ENCODE measurements at places on chromosomes 6 and 20.

DNA sequence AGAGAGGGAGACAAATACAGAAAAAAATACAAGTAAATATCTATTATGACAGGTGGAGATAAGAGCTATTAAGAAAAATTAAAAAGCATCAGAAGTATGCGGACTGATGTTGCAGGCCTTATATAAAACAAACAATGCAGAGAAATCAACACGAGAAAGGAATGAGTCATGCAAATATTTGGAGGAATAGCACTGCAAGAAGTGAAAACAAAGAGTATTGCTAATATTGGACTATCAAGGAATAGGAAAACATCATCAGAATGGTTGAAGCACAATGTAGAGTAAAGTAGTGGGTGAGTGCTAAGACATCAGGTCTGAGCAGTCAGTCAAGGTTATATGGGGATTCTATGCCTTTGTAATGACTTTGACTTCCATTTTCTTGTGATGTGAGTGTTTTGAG lies 657.5 kb upstream of the GJE1 start:
- no peak for DNase-seq

DNA sequence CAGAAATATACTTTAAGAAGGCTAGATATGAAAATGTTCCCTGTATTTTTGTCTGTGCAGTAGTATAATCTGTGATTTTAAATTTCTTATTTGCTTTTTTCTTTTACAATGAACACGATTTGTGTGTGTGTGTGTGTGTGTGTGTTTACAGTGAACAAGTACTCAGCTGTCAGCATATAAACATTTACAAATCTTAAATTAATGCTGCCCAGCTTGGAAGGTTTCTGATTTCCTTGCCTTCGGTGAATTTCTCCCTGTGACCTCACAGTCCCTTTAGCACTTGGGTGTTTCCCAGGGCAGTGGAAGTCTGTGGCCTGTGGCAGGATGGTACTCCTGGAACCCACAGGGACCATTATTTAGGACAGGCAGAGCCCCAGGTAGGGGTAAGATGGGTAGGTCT lies 37.6 kb downstream of the TXLNB start:
- no peak for DNase-seq

DNA sequence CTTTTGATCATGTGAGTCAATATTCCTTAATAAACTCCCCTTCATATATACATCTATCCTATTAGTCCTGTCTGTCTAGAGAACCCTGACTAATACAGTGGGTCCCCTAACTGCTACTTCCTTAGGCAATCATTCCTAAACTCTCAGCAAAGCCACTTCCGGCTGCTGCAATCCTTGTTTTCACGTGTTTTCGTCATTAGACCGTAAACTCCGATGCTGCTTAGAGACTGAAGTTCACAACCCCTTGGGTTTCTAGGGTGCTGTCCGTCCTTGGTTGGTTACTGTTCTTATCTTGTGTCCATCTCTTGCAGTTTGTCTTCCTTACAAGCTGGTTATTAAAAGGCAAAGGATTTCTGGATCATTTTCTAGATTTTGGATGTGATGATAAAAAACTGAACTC lies 106.4 kb downstream of the GMPR start:
- no peak for DNase-seq

DNA sequence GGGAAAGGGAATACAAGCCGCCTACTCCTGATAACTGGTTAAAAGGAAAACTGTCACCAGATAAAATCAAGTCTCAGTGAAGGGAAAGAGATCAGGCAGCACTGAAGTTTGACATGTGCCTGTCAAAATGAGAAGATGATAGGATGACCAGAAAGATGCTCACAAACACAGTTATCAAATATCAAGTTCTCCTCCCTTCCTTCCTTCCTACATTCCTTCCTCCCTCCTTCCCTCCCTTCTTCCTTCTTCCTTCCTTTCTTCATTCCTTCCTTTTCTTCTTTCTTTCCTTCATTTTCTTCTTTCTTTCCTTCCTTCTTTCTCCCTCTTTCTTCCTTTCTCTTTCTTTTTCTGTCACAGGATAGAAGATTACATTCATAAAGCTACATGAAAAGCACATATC lies 55.2 kb downstream of the MYB start:
- no peak for DNase-seq

GRCh38 chr6:163036160-163036645 lies 308.4 kb downstream of the PACRG start:
- no peak for DNase-seq

DNA sequence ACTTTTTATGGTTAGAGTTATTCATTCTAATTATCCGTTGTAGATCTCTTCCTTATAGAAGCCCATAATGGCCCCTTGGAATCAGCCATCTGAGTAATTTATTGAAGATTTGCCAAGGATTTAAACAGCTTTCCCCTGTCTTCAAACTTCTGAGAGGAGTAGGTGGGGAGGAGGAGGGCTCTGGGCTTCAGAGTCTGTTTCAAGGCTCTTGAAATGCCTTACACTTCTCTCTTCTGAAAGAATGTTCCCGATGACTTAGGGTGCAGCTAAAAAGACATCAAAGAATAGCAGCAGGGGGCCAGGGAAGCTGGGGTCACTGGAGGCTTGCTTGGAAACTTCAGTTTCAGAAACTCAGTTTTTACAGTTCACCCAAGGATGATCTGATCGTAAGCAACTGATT lies 165.3 kb downstream of the ZDHHC14 start:
- no peak for DNase-seq

- no peak for DNase-seq
Observed at GRCh38 chr20:59648466-59649070, 44.2 kb downstream of the PHACTR3 start.

GRCh38 chr6:112307707-112308106 lies 39.4 kb upstream of the RFPL4B start:
- DNase-seq, result no peak

DNA sequence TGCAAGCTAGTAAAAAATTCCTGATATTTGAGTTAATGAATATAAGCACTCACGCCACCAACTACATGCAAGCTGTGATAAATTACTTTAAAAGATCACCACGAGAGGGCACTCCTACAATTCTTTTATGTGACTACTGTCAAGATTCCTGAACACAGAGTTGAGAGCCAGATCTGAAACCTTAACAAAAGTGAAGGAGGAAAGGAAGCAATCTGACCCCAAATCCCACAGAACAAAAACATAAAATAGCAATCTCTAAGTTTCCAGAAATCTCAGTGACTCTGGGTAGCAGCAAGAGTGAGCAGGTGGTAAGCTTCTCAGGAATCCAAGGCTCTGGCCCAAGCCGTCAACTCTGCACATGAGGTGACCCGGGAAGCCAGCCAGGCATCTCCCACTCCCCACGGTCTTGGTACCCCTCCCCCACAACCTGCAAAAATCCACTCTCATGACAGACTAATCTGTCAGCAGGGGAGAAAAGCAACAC lies 55.1 kb downstream of the STAU1 start:
- no peak for DNase-seq

- no peak for DNase-seq
Observed at GRCh38 chr6:108958900-108959770, 110.9 kb downstream of the ARMC2 start.

DNA sequence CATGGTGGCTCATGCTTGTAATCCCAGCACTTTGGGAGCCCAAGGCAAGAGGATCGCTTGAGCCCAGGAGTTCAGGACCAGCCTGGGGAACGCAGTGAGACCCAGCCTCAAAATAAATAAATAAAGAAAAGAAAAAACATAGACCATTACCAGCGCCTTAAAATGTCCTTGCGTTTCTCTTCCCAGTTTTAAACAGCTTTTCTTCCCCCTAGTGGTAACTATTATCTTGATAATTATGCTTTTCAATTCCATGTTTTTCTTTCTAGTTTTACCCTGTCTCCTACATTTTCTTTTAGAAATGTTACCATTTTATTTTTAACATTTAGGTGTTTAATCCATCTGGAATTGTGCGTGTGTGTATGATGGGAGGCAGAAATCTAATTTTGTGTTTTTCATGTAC lies 24.4 kb downstream of the DNAH8 start:
- DNase-seq, result no peak

GRCh38 chr20:32638848-32639247 lies 34.9 kb downstream of the C20orf203 start:
- DNase-seq, result no peak

DNA sequence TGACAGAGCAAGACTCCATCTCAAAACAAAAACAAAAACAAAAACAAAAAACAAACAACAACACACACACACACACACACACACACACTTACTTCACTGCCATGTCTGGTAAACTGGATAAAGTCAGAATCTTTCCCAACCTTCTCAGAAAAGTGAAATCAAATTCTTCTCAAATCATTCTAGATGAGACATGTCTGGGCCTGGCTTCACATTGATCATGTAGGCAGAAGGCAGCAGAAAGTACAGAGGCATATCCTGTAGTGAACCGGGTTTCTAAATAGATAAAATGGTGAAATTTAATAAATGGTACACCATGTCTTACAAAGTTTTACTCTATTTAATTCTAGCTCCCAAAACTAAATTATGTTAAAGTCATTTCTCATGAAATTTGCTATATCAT lies 14.9 kb upstream of the MRS2 start:
- no peak for DNase-seq

DNA sequence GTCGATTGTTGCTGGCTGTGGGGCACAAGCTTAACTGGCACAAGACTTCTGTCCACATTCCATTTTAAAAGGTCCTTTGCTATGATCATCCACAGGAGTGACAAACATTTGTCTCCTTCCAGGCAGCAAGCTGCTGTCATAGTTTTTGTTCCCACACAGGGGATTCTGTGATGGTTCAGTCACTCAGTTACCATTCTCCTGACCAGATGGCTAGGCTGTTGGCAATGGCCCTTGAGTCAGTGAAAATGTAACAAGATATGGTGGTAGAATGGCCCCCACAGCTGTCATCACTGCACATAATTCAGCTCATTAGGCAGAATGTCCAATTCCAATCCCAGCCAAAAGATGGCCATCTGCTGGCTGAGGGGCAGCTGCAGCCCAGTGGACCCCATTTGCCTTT lies 13.7 kb downstream of the BPIFA1 start:
- DNase-seq, result no peak

GRCh38 chr6:37936906-37937305 lies 117.4 kb downstream of the ZFAND3 start:
- DNase-seq, result no peak

GRCh38 chr20:41989935-41990635 lies 371.9 kb upstream of the CHD6 start:
- no peak for DNase-seq

- peak; percentile 19 for DNase-seq
Observed at GRCh38 chr6:17714879-17715851, 8.4 kb upstream of the NUP153 start.

Measured in stimulated activated CD8-positive, alpha-beta memory T cell treated with anti-CD3 and anti-CD28 coated beads, Interleukin-2, amount 100 ng/mL, for 48 hours (primary cell).